Cerebellar cortex (tissue), 1 donor: ENCODE measurements at places on chromosomes 1 and 21.
A peak's percentile ranks its signal among the peaks of the same experiment; 100 is the strongest.

- no peak for DNase-seq
Observed at GRCh38 chr1:151639466-151639865, 27.6 kb downstream of the SNX27 start.

DNA sequence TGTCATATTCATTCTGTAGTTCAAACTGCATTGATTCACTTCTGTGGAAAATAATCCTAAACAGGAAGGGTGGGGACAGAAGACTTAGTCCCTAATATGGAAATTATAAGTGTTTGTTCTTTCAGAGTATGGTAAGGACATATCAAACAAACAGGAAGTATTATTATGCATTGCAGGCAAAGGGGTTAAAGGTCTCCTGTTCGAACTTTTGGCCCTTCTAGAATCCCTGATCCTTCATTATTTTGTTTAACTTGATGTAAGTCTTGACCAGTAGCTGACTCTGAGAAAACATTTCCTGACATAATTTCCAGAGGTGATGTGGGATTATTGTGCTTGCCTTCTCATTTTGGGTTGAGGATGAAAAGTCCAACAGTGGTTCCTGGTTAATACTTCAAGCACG is 215.4 kb upstream of the ADGRL2 start:
- DNase-seq = no peak

GRCh38 chr1:75233302-75233929 is 99.2 kb downstream of the LHX8 start:
- peak; percentile 22 for DNase-seq

DNA sequence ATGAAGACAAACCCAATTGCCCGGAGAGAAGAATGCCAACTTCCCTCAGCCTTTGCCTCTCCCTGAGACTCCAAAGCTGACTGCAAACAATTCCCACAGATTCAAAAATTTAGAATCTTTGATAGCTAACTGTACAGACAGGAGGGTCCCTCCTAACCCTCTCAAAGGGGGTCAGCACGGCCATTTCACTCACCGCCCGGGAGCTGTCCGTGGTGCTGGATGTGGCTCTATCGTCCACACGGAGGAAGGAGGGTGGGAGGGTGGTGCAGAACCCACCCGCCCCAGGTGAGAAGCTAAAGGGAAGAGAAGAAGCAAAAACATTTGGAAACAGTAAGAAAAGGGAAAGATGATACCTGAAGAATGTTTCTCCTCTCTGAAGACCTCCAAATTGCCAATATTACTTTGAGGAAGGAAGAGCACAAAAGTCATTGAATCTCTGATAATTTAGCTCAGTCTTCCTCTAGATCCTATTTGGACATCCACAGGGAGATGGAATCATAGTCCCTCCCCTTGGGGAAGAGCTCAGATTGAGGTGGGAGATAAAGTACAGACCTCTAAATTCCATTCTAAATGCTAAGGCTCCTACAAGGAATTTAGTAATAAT is 45.6 kb downstream of the RHBG start:
- DNase-seq = no peak
